ENCODE measurements at places on chromosomes 5 and 9.

- DNase-seq: peak; percentile 61
Measured at GRCh38 chr9:25602400-25603044, 75.7 kb downstream of the TUSC1 start.

- DNase-seq: no peak
Measured at GRCh38 chr9:97073506-97073905, 34.6 kb upstream of the CTSV start.

- DNase-seq: no peak
Measured at GRCh38 chr5:130159968-130160367, 255.7 kb downstream of the CHSY3 start.

DNA sequence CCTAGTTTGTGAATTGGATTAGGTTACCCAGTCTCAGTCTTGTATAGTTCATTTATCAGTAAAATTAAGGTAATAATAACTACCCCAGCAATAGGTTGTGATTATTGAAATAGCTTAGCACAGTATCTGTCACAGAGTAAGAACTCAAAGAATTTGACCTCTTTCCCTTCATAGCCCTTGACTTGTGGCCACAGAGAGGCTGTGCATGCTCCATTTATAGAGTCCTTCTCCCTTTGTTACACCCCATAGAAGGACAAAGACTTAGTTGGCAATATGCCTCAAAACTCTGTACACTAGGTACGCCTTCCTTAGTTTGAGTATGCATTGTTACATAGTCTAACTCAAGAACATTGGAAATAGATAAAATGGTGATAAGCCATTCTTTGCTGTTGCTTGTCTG, 257.2 kb downstream of the KCTD16 start:
- DNase-seq: no peak

DNA sequence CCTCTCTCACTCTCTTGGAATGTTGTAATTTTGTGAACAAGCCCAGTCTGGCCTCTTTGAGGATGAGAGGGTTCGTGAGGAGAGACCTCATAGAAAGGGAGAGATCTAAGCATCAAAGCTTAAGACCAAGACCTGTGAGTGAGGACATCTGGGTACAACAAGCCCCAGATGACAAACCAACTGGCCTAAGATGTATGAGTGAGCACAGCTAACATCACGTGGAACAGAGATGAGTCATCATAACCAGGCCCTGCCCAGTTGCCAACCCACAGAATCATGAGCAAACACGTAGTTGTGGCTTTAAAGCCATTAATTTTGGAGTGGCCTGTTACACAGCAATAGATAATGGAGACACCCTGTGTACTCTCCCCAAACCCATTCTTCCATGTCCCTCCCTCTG, 439.1 kb upstream of the KIF2A start:
- DNase-seq: no peak

- no peak for DNase-seq
Measured at GRCh38 chr9:136821826-136822544, 14.2 kb downstream of the RABL6 start.

DNA sequence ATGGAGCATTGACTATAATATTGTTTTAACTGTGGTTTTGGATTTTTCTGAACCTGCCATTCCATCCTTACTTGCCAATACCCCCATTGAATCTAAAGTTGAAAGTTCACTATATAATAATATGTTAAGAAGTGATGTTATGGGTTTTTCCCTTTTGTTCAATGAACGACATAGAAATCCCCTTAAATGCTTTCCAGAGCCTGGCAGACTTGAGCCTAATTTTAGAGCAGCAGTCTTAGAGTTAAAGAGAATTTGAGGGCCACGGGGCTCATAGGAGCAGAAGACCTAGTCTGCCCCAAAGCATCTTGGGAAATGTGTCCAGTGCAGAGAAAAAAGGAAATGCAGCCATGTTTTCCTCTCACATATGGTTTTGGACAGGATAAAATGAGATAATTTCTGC, 146.1 kb upstream of the SLC44A1 start:
- DNase-seq: no peak

- no peak for DNase-seq
Measured at GRCh38 chr5:149857499-149857898, 87.1 kb downstream of the PDE6A start.

DNA sequence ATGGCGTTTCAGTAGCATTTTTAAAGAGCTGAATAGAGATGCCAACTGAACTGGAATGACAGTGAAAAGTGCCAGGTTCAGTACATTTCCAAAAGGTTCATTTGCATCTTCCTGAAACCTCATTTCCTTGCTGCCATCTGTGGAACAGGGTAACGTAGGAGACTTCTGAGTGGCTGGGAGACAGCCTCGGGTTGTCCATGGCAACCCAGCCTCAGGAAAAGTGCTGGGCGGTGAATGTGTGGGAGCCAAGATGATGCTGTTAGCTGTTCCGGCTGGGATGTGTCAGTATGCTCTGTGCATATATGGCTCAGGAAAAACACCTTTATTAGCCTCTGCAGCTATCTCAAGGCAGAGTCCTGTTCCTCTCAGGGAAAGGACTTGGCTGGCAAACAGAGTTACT, 87.5 kb downstream of the KLHL3 start:
- DNase-seq: no peak

GRCh38 chr5:92885950-92886349, 695.1 kb downstream of the NR2F1-AS1 start:
- peak; percentile 74 for DNase-seq

- peak; percentile 95 for DNase-seq
Measured at GRCh38 chr5:149618581-149619248, 37.4 kb downstream of the ARHGEF37 start.

GRCh38 chr5:158947846-158948245, 151.9 kb downstream of the EBF1 start:
- no peak for DNase-seq

GRCh38 chr5:68818057-68818695, 275.6 kb upstream of the SLC30A5 start:
- DNase-seq: peak; percentile 65

- peak; percentile 82 for DNase-seq
Measured at GRCh38 chr5:172106511-172107356, 81.3 kb downstream of the STK10 start.

GRCh38 chr5:126656401-126657007, 55.8 kb downstream of the PHAX start:
- DNase-seq: no peak

DNA sequence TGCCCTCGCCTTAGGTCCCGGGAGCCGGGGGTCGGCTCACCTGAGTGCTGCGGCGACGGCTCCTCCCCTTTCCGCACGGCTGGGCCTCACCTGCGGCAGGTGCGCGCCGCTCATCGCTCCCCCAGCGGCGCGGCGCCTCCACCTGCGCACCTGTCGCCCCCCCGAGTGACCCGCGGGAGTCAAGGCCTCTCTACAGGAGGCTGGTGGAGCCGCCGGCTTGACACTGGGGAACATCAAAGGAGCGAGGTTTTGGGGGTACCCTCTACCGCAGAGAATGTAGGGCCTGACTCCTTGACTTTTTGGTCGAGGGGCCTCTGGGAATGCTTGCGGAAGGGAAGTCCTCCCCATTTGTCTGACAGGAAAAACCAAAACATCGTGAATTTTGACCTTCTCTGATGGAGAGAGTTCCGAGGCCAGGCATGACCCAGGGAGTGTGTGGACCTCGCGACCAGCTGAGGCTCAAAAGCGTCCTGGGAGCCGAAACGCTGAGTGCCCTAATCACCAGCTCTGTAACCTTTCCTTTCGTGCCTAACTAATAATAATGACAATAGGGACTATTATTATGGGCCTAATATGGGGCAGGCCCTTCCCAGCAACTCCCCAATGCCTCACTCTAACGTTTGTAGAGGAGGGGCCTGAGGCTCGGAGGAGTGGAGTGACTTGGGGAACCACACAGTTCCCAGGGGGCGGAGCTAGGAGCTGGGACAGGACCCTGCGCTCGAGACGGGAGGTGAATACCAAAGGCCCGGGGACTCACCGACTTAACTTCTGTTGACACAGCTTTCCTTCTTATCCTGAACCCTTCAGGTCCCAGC, 714 bp upstream of the IER5L start:
- peak; percentile 90 for DNase-seq

DNA sequence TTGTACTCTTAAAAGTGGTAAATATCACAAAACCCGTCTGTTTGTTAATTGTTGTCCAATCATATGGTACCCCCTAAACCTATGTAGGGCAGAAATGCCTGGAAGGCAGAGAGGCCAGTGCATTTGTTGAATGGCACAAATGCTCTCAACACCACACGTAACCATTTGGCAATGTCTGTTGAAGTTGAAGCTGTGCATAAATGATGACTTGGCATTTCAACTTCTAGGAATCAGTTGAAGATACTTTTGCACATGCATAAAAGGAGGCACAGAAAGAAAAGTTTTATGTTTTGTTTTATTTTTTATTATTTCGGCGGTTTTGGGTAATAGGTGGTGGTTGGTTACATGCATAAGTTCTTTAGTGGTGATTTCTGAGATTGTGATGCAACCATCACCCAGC, 246.6 kb downstream of the TAF11L14 start:
- no peak for DNase-seq

GRCh38 chr5:143776951-143777350, 35.0 kb upstream of the HMHB1 start:
- no peak for DNase-seq

DNA sequence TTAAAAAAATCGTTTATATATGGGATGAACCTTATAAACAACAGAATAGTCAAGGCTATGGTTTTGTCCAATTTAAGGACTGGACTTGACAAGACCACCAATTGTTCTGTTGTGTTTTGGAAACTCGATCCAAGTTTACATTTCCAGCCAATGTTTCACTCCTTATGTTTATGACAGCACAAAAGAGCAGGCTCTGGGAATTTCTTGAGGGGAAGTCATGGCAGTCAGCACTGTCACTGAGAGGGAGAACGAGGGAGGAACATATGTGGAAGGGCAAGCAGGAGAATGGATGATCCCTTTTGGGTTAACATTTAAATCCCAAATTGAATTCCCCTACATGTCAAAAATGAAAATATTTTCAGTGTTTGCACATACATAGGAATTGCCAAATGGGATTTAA, 292.5 kb downstream of the MARCHF11 start:
- no peak for DNase-seq

DNA sequence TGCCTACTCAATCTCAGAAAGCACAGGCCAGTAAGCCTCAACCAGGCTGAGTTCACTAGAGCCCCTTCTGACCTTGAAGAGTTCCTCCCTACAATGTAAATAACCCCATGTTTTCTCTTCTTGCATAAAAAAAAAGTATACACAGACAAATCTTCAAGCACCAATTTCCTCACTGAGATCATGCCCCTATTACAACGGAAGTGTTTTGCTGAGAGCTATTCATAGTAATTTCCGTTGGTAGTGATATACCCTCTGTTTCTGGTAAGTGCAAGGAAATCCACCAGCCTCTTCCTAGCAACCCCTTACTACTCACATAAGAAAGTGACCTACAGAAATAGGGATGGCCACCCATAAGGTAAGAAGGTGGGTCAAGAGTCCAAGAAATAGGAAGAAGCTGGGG, 76.4 kb upstream of the TARS1 start:
- no peak for DNase-seq

DNA sequence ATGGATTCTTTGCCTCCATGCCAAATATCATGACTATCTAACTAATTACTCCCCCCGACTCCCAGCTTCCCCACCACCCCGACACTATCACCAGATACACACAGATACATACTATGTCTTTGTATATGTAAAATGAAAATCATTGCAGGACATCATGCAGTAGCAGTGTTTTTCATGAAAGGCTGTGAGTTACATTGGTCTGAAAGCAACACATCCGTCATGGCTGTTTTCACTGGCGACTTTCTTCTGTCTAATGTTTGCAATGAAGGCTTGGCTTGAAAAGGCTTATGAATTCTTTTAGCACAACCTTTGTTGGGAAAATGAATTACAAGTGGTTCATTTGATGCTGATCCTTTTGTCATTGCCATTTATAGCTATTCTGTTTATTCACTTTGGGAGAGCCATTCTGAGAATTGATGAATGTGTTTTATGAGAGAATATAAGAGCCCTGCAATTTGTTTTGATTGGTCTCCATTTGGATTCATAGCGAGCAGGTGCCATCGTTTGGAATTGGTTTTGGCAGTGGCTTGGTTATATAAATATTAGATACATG, 103.4 kb downstream of the PIP5K1B start:
- DNase-seq: no peak
